Muscle of leg (tissue), 16 donors: ENCODE measurements at places on chromosomes 11 and 22. TPM values are rescaled to one million over a fixed set of nuclear protein-coding genes. Genes with fewer than 3 reads are reported as not detected.

Gene HSPB2
- 63.2 TPM for total RNA-seq

Gene ANO5
- 14.3 TPM for total RNA-seq

Gene NLRP6
- total RNA-seq, result 0.04 TPM

Gene OR8A1
- total RNA-seq, result 0.22 TPM

Gene SLC35E4
- 3.9 TPM for total RNA-seq

Gene RASGRP2
- total RNA-seq, result 19.8 TPM

Gene TRIM29
- total RNA-seq, result 0.40 TPM

Gene SERPIND1
- 0.09 TPM for total RNA-seq

Gene NELL1
- total RNA-seq, result 6.5 TPM

Gene OSBP
- 32.6 TPM for total RNA-seq

Gene OR8G5
- total RNA-seq, result not detected

Gene SHANK2
- 1.1 TPM for total RNA-seq

Gene PKNOX2
- total RNA-seq, result 11.5 TPM

Gene MMP7
- not detected for total RNA-seq

Gene OR8G1
- total RNA-seq, result 0.09 TPM

Gene EXPH5
- 0.80 TPM for total RNA-seq

Gene CDC42EP2
- 20.8 TPM for total RNA-seq

Gene P2RX6
- 19.8 TPM for total RNA-seq

Gene SPTY2D1
- 16.0 TPM for total RNA-seq

Gene TRIM6
- total RNA-seq, result 1.5 TPM

Gene OR56A3
- not detected for total RNA-seq

Gene SPI1
- 3.6 TPM for total RNA-seq

Gene NLRP14
- total RNA-seq, result 0.04 TPM

Gene IL17REL
- not detected for total RNA-seq

Gene RCOR2
- total RNA-seq, result 11.0 TPM

Gene OLFML1
- 33.1 TPM for total RNA-seq

Gene PGM2L1
- 4.3 TPM for total RNA-seq
